ENCODE measurements at places on chromosomes 3 and 15.
A peak's percentile ranks its signal among the peaks of the same experiment; 100 is the strongest.

GRCh38 chr15:32959077-32959476, 235.4 kb downstream of the FMN1 start:
- no peak for DNase-seq

- no peak for DNase-seq
Measured at GRCh38 chr15:55194256-55194655, 2.5 kb downstream of the RSL24D1 start.

DNA sequence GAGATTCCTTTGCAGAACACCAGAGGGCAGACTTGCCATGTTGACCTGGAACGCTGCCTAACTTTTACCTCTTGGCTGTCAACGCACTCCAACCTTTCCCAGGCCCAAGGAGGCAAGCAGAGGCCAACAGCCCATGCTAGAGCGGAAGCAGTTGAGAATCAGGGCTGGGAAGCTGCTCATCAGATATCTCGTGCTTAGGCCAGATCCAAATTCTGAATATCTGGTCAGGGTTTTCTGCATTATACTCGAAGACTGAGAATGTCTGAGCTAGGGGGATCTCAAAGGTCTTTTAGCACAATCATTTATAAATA, 2.5 kb downstream of the XIRP1 start:
- DNase-seq, result peak; percentile 42

DNA sequence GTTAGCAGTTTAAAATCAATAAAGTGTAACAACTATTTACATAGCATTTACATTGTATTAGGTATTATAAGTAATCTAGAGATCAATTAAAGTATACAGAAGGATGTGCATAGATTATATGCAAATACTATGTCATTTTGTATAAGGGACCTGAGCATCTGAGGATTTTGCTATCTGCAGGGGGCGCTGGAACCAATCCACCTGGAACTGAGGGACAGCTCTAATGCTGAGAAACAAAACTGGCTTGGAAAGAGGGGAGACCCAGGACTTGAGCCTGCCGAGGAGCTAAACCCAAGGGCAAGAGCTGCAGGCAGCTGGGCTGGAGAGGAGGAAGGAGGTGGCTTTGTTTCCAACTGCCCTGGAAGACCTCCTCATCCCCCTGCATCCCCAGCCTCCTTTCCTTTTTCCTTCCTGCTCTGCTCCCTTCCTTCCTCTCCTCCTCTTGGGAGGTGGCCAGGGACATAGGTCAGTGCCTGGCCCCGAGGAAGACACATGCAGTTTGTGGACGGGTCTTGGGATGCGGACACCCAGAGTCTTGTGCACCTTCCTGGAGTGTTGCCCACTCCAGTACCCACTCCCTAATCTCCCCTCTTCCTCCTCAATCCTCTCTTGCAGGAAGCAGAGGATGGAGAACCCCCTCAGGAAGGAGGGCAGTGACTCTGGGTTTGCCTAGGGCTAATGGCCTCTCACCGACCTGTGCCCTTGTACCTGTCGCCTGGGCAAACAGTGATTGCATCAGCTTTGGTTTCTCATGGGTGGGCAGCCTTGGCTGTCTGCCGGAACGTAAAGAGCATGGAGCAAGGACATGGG, 825 bp upstream of the RTP3 start:
- DNase-seq, result no peak

- DNase-seq, result no peak
Measured at GRCh38 chr3:114494498-114494897, 200.7 kb downstream of the TIGIT start.

DNA sequence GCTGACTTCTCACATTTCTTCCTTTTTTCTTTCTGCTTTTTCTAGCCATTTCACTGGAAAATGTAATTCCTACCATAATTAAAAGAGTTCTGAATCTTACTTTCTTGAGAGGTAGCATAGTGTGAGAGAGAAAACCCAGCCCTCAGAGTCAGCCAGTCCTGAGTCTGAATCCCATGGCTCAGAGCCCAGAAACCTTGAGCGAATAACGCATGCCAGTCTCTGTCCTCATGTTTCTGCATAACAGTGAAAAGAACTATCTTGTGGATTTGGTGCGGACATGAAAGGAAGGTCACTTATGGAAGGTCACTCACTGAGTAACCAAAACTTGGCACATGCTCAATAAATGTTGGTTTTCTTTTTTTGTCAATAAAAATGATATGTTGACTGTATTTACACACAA, 29.3 kb upstream of the SLCO3A1 start:
- DNase-seq, result no peak

- no peak for DNase-seq
Measured at GRCh38 chr3:128215800-128216495, 62.7 kb downstream of the EEFSEC start.

DNA sequence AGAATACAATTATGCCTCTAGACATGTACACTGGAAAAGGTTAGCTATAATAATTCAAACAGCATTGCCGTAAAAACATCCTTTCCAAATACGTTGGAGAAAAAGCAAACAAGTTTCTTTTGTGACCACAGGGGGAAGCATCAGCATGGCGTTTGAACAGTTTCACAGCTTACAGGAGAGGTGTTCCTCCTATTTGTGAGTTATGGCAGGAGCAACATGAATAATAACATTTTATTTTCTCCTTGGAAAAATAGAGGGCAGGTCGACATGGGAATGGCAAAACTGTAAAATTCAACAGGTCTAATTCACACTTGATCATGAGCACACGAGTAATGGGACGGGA, 39.7 kb upstream of the GADL1 start:
- peak; percentile 48 for DNase-seq

DNA sequence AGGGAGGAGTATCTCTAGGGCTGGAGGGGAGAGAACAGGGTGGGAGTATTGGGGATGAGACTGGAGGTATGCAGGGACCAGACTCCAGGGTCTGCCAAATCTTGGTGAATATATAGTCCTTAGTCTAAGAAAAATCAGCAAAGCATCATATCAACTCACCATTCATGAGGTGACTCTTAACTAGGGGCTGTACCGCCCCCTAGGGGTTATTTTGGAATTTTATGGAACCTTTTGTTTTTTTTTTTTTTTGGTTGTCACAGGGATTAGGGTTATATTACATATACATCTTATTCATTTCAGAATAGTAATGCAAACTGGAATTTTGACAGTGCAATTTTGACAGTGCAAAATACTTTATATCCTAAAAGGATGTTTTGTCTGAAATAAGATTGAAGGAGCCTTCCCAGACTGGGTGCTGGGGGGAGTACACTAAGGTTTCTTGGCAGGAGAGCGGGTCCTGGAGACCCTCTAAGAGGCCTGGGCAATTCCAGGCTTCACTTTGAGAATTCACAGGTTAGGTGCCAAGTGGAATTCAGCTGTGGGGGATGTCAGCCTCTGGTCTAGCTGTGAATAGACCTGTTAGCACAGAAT, 7.5 kb downstream of the CMTM7 start:
- peak; percentile 47 for DNase-seq

GRCh38 chr15:49492830-49493229, 69.8 kb downstream of the FGF7 start:
- no peak for DNase-seq

DNA sequence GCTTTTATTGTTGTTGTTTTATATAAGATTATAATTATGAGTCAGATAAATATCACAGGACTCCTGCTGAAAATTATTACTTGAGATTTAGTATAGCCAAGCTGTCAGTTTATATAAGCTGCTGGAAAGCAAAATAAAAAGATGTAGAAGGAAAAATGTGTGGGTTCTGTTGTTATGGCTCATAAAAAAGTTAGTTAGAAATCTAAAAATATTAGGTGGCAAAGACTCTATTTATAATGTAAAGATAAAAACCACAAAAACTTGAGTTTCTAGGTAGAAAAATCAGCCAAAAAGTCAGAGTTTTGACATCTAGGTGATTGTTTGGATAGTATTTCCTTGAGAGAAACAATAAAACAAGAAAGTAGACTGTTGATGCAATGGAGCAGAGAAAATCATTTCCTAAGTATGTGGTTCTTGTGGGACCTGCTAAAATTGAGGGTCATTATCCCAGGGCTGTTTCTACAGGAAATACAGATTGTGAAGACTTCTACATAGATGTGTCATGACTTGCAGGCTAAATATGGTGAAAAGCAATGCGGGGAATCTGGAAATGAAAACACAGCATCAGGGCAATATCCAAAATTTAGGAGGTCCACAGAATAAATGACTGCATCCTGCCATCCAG, 1109.6 kb upstream of the CADM2 start:
- no peak for DNase-seq

GRCh38 chr3:32743934-32744333, 58.9 kb downstream of the CNOT10 start:
- no peak for DNase-seq

DNA sequence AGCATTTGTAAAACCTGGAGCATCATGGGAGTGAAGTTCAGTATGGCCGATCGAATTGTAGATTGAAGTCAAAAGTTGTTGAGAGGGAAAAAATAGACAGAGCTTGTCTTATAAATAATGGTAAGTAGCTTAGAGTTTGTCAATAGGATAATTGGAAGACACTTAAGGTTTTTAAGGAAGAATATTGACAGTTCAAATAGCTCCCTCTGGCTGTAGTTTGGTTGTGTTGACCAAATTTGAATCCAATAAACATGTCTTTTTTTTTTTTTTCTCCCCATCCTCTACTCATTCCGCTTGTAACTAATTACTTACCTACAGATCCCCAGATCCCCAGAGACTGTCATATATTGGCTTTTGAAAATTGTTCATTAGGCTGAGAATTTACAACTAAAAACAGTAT, 677.0 kb downstream of the AGBL1 start:
- no peak for DNase-seq

DNA sequence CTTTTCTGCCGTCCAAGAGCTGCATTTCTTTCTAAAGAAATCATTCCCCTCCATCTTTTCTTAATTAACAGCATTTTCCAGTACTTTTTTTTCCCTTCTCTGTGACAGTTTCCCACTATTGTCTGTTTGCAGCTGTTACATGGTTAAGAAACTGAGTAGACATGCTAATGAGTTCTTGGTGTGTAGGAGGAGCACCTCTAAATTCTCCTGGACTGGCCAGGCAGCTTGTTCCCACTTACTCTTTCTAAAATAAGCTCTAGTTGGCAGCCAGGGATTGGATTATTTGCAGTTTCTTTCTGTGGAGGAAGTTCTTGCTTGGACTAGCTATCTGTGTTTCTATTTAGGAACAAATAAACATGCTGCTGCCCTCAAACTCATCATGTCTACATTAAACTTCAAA, 235.1 kb upstream of the GAP43 start:
- no peak for DNase-seq

GRCh38 chr3:189710620-189711402, 79.6 kb downstream of the TP63 start:
- DNase-seq, result no peak

GRCh38 chr3:180804916-180805315, 107.6 kb upstream of the FXR1 start:
- DNase-seq, result no peak

DNA sequence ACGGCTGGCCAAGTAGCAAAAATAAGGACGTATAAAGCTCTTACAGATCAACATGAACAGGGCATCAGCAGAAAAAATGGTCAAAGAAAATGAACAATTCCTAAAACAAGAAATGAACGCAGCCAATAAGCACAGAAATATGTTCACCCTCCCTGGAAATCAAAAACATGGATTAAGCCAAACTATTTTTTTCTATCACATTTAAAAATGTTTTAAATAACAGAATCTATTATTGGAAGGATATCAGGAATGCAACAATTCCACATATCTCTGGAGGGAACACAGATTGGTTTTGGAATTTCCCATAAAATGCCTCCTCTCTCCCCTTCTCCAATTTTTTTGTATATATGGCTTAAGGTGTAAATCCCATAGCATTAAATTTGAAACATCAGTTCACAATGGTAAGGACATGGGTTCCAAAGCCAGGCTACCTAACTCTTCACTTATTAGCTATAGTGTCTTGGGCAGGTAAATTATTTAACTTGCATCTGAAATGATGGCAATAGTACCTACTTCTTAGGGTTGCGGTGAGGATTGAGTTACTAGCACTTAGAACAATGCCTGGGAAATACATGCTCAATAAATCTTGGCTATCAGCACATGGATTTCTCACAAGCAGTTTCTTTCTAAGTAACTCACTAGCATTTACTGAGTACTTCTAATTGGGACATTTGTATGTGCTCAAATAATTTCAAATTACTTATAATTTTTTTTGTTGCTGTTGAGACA, 10.1 kb downstream of the UACA start:
- no peak for DNase-seq
